Small intestine (tissue), 16 donors: ENCODE measurements at places on chromosomes 16 and 17.

DNA sequence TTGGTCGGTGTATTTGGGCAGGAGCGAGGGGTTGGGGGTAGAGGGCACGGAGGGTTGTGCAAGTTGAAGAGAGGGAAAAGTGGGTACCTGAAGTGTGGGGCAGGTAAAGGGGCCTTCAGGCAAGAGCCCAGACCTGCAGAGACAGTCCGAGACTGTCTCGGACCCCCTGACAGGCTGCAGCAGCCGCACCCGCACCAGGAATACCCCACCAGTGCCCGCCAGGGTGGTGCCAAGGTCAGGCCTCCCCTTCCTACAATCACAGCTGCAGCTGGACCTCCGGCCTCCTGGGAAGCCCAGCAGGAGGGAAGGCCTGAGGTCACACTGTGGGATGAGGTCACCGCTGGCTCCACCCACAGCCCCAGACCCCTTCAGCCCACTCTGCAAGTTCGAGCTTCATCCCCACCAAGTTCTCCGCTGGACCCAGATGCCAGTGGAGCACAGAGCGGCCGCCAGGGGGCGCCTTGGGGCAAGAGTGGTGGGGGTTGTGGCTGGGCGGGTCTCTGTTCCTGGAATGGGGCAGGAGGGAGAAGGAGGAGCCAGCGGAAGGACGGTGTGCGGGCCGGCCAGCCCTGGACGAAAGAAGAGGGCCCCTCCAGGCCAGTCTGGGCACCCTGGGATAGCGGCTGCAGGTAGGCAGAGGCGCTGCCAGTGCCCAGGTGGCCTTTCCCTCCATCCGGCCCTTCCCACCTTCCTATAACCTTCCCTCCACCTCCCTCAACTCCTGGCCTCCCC, at the start of gene HSD3B7:
TSS of gene HSD3B7 (plus strand) at position 539 of the 732 bp plus-strand sequence. CDS start 452 bp downstream, outside the sequence.
- DNase-seq, result peak; percentile 91

GRCh38 chr17:914561-914960, 65.0 kb downstream of the NXN start:
- DNase-seq, result no peak

- DNase-seq, result no peak
Observed at GRCh38 chr17:68125111-68125870, 89.8 kb downstream of the KPNA2 start.

- no peak for DNase-seq
Observed at GRCh38 chr16:57486858-57487834, 853 bp upstream of the DOK4 start.

DNA sequence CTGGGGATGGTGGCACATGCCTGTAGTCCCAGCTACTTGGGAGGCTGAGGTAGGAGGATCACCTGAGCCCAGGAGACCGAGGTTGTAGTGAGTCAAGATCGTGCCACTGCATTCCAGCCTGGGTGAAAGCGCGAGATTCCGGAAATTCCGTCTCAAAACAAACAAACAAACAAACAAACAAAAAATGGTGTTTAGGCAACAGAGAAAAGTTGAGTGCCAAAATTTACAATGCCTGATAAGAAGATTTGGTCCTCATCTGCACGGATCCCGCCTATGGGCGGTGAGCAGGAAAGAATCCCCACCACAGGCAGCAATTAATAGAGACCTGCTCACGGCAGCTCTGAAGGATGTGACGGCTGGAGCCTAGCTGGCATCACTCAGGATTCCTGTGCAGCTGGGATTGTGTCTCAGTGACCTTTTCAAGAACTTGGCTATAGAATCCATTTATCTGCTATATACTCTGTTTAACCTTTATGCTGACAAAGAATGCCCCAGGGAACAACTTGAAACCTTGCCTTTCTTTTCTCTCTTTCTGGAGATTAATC, 14.0 kb upstream of the TEX2 start:
- no peak for DNase-seq

DNA sequence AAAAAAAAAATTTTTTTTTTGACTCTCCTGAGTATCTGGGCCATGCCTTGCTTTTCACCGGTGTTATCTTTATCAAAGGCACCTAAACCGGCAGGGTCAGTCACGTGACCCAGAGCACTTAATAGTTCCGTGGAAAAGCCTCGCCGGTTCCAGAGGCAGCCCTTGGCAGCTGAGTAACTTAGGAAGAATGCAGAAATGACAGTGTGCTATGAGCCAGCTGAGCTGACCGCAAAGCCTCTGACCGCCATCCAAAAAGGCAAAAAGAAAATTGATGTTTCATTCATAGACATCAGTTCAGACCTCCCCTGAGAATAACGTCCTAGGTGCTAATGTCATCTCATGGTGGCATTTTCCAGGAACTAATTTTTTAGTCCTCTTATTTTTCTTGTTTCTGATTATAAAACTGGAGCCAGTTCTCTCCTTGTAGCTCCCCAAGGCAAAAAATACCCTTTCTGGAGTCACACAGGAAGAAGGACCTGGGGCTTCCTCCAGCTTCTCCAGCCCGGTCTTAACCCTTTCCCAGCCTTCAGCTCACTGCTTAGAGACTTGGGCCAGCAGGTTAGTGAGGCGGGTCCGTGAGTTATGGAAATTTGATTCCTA, 122.6 kb downstream of the SOCS1 start:
- DNase-seq, result peak; percentile 71

GRCh38 chr17:8151641-8152111, 528 bp downstream of the PER1 start:
- DNase-seq, result no peak

- DNase-seq, result peak; percentile 52
Observed at GRCh38 chr17:63946440-63947363, 14.6 kb upstream of the CD79B start.

DNA sequence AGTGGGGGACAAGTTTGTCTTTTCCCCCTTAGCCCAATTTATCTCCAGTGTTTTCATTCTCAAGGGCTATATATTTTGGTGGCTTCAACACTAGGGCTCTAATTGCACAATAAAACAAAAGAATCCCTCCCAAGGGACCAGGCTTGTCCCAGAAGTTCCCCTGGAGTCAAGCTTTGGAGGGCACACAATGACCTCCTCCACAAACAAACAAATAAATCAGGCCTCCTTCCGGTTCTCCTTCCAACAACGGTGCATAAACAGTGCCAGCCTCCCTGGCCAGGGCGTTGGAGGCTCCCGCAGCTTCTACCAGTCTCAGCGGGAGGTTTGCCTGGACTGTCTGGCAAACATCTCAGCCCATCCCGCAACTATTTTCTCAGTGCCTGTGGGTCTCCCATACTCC, 188.0 kb upstream of the FOXF1 start:
- no peak for DNase-seq

DNA sequence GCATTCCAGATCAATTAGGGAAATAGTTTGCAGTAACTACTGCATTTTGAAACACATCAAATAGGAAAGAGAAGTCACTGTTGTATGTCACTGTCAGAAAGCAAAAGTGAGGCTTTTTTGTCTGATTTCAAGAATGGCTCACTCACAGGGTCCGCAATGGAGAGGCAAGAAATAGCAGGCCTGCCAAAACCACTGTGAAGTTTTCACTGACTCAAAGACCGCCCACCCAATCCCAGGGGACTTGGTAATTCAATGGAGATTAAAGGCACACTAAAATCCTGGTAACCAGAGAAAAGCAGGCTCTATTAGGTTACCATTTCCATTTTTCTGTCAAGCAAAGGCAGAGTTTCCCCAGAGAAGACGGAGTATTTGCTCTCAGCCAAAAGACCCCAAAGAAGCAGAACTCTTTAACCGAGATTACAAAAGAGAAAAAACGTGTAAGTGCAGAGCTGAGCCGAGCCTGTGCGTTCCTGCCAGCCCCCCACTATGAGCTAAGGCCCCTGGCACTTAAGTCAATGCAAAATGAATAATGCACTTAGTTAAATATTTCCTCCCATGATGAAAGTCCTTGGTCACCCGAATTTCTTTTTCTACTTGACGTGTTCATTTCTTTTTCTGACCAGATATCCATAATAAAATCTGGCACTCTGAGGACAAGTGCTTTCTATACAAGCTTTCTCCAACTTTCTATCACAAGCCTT, 57.0 kb downstream of the FOXL1 start:
- DNase-seq, result no peak

DNA sequence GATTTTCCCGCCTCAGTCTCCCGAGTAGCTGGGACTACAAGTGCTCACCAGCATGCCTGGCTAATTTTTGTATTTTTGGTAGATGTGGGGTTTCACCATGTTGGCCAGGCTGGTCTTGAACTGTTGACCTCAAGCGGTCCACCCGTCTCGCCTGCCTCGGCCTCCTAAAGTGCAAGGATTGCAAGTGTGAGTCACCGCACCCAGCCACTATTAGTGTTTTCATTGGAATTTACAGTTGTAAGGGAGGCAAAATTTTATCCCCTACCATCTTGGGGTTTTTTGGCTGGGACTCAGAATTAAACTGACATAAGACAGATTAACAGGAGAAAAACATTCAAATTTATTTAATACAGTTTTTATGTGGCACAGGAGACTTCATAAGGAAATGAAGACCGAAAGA, 12.3 kb upstream of the MYCBPAP start:
- DNase-seq, result no peak

DNA sequence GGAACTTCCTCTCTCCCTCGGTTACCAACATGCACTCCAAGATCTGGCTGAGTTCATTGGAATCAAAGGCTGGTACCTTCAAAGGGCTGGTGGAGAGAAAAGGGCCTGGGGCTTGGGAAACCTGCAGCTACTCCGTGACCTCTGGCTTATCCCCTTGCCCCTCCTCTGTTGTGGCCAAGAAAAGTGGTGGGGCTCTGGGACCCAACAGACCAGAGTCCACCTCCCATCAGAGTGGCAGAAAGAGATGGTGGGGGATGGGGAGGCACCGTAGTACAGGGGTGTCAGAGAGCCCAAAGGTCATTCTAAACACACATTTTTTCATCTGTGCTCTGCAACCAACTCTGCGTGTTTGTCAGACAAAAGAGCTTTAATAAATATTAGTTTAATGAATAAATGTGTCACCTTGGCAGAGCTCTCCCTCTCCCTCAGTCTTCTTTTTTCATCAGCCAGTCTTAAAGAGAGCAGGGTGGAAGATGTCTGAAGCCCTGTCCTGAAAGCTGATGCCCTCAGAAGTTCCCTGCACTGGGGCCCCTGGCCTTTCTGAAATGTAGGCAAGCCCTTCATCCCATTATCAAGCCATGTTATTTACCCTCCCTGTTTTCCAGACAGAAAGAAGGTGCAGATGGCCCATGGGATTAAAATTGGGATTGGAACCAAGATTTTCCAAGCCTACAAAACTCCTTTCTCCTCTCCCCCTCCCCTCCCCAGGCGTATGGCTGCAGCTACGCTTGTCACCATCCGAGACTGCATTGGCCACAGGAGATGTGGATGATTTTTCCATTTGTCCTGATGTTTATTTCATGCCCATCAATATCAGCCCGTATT, 227.3 kb downstream of the CCDC182 start:
- peak; percentile 70 for DNase-seq

GRCh38 chr16:14369734-14370598, 260.1 kb downstream of the PARN start:
- no peak for DNase-seq

GRCh38 chr17:55458978-55459377, 37.3 kb upstream of the MMD start:
- DNase-seq, result no peak

DNA sequence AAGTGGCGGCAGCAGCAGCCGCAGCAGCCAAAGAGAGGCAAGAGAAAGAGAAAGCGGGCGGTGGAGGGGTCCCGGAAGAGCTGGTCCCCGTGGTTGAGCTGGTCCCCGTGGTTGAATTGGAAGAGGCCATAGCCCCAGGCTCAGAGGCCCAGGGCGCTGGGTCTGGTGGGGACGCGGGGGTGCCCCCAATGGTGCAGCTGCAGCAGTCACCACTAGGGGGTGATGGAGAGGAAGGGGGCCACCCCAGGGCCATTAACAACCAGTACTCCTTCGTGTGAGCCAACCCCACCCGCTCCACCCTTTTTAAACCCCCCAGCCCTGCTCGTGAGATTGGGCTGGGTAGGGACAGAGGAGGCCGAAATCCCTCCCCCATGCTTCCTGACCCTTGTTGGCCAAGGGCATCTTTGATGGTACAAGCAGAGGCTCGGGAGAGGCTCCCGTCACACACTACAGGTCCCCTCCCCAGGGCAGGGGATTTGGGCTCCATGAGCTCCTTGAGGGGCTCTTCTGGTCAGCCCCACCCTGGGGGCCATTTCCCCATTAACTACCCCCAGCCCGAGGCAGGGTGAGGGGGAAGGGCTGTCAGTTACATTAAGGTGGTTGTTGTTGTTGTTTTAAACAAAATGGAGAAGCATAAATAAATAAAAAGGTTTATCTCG, 4.6 kb upstream of the ATP2A1 start:
- peak; percentile 37 for DNase-seq

GRCh38 chr17:73430848-73431247, 119.0 kb upstream of the CDC42EP4 start:
- no peak for DNase-seq

GRCh38 chr16:74749291-74750055, 25.1 kb downstream of the FA2H start:
- no peak for DNase-seq

DNA sequence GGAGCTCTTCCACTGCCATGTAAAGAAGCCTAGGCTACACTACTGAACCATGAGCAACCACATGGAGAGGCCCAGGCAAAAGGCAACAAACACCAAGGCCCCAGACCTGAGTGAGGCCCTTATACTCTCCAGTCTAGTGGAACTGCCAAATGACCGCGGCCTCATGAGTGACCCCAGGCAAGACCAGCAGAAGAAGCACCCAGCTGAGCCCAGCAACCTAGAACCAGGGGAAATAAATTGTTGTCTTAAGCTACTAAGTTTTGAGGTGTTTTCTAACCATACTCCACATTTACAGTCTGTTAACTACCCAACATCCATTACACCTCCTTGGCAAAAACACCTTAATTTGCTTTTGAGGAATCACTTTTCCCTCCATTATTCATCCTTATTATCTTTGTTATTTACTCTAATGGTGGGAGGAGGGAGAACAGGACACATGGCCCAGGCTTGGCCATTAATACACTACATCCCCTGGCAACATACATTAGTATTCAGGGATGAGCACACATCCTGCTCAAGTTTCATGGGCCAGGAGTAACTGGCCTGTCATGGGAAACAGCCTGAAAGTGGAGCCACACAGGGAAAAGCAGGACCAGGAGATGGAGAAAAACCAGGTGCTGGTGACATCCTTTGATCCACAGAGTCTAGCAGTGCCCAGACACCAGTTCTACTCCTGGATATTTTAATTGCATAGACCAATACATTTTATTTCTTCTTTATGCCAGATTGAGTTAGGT, 26.2 kb downstream of the SLC39A11 start:
- no peak for DNase-seq

DNA sequence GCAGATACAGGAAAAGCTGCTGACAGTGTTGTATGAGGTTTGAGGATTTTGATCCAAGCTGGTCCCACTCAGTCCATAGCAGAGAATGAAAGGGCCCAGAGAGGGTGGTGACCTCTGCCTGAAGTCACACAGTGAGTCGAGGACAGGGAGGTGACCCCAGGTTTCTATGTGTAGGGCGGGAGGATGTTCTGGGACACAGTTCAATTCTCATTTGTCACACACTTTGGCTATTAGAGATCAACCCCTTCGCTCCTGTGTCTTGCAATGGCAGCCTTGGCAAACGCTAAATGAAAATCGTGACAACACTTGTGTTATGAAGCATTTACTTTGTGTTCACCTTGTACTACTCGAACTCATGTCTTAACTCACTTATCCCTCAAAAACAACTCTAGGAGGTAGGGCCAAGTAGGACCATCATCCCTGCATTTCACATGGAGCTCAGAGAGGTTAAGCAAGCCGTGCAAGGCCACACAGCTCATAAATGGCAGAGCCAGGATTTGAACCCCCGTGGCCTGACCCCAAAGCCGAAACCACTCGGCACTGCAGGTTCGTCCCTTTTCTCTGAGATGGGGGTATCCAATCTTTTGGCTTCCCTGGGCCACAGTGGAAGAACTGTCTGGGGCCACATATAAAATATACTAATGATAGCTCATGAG, 10.2 kb downstream of the DEXI start:
- no peak for DNase-seq
